Stimulated activated CD8-positive, alpha-beta memory T cell treated with anti-CD3 and anti-CD28 coated beads, Interleukin-7, amount 100 ng/mL, for 24 hours (primary cell): ENCODE measurements at places on chromosomes 4 and X.

- DNase-seq = no peak
These were observed 52.2 kb downstream of the FRYL start for GRCh38 chr4:48727666-48728459.

DNA sequence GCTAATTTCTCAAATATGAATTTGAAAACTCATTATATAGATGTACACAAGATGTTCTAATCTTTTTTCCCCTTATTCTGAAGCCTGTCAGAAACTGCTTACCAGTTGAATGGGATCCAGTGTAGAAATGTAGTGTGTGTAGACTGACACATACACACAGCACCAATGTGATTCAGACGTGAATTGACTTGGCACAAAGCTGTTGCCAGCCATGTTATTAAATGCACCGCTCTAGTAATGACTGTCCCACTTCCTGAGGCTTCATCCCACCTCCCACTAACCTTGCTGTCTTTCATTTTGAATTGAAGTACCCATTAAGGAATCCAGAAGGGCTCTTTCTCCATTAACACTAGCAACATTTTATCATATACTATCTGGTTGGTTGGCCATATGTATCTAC lies 146.6 kb downstream of the PPA2 start:
- DNase-seq = no peak

- DNase-seq = no peak
These were observed 414.3 kb downstream of the NAP1L3 start for GRCh38 chrX:93259029-93259428.

DNA sequence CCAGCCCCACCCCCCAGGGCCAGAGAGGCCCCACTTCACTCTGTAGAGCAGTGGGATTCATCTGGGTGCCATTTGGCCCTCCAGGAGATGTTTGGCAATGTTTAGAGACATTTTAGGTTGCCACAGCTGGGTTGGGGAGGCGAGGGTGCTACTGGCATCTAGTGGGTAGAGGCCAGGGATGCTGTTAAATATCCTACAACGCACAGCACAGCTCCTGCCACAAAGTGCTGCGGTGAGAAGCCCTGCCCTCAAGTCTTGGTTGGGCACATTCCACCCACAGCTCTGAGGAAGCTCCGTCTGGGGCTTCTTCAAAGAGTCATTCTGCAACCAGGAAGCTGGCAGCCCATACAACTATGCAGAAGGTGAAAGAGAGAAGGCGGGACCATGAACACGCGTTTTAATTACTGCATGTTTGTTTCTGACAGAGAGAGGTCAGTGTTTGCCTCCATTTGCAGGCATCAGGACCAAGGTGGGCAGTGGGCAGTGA lies 48.1 kb upstream of the FAM9C start:
- no peak for DNase-seq

- no peak for DNase-seq
These were observed 7.5 kb downstream of the CHM start for GRCh38 chrX:86039625-86040568.

GRCh38 chr4:141207961-141208360 lies 12.7 kb upstream of the ZNF330 start:
- no peak for DNase-seq

- DNase-seq = no peak
These were observed 30.6 kb downstream of the GUCY1B1 start for GRCh38 chr4:155789391-155789790.

DNA sequence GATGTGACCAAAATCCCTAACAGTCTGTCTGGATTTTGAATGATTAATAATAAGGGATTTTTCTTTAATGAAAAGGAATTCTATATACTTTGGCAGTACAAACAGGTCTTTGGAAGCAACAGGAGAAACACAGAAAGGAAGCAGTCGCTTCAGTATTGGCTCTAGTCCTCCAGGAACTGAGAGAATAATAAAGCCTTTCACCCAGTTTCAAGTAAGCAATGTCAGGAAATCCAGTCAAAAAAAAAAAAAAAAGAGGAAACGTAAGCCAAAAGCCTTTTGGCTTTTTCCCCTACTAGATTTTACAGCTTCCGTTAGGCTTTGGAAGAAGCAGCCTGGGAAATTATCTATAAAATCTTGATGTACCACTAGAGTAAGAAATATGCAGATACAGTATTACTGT lies 61.7 kb upstream of the HDAC8 start:
- DNase-seq = no peak

- DNase-seq = no peak
These were observed 568.5 kb downstream of the IQCM start for GRCh38 chr4:149247164-149247563.

DNA sequence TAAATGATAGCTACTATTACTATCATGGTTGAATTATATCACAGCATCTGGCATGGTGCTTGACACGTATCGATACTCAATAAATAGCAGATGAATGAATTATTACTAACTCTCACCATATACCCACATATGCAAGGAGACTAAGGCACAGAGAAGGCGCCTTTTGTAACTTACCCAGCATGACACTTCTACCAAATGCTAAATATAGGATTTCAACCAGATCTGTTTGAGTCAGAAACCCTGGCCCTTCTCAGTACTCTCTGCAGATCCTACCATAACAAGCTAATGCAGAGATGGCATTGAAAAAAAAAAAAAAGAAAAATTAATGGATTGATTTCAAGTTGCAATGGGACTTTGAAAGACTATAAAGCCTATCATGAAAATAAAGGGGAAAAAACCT lies 219.5 kb downstream of the DHX15 start:
- DNase-seq = no peak

- DNase-seq = no peak
These were observed 531 bp downstream of the RUFY3 start for GRCh38 chr4:70722199-70722791.

DNA sequence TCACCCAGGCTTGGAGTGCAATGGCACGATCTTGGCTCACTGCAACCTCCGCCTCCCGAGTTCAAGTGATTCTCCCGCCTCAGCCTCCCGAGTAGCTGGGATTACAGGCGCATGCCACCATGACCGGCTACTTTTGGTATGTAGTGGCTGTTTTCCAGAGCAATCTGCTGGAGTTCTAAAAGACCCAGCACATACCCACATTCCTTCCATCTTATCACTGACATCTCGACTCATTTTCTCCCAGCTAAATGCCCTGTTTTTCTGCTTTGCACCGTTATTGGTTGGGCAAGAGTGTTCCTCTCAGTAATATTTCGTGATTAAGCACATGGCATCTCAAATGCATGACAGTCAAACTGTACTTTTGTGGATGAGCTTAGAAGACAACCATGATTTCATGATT lies 53.7 kb downstream of the PRKX start:
- DNase-seq = no peak

GRCh38 chrX:23854122-23854521 lies 53.6 kb downstream of the APOO start:
- DNase-seq = no peak

DNA sequence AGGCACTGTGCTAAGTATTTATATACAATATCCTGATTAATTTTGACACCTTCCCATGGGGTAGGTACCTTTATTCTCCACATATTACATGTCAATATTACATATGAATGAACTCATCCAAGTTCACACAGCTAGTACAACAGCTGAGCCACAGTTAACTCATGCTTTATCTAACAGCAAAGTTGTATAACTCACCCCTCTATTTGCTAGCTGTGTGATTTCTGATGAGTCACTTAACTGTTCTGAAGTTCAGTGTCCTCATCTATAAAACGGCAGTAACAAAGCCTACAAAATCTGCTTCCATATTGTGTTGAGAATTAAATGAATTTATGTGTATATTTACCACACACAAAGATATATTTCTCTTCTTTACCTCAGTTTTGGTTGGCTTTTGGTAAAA lies 48.2 kb upstream of the KDR start:
- no peak for DNase-seq

- no peak for DNase-seq
These were observed 19.6 kb downstream of the ACSL1 start for GRCh38 chr4:184806229-184806550.

DNA sequence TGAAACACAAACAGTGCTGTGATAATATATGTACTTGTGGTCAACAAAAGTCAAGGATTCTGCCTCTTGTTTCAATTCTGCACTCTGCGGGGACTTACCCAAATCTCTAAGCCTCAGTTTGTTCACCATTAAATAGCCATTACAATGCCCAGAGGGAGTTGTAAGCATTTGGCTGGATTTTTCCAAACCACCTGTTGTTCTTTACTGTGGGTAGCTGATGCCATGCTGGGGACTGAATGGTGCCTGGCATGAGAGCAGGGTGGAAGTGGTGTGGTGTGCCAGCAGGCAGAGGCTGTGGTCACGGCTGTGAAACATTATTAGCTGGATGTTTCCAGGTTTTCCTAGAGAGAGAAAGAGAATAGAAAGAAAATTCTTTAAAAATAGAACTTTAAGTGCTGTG lies 60.7 kb upstream of the PAK3 start:
- no peak for DNase-seq

DNA sequence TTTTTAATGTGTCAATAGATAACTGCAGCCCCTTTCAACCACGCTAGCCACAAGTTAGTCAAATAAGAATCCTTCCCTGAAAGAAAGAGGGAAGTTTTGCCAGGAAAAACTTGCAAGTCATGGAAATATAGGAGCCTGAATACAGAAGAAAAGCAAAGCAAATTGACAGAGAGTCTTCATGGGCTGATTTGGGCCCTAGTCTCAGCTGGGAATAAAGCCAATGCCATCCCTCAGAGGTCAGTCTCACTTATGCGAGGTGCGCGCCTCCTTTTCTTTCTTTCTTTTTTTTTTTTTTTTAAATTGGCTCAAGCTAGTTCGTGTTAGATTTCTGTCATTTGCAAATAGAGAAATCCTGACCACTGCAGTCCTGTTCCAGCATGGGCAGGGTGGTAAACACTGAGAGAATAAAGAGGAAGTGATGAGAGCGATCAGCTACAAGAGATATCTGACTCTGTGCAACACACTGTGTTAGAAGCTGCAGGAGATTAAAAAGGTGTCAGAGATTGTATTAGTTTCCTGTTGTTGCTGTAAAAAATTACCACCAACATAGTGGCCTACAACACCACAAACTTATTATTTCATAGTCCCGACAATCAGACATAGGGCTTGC lies 299.7 kb downstream of the LDB2 start:
- DNase-seq = no peak

GRCh38 chr4:77073981-77074380 lies 1.8 kb downstream of the CCNI start:
- no peak for DNase-seq
